Activated T-helper 1 cell treated with Interleukin-2 at 50 U/mL for 16 hours (primary cell): ENCODE measurements at places on chromosomes 7 and 10.

GRCh38 chr7:142313528-142313927 lies 55.7 kb upstream of the PRSS58 start:
- no peak for DNase-seq

DNA sequence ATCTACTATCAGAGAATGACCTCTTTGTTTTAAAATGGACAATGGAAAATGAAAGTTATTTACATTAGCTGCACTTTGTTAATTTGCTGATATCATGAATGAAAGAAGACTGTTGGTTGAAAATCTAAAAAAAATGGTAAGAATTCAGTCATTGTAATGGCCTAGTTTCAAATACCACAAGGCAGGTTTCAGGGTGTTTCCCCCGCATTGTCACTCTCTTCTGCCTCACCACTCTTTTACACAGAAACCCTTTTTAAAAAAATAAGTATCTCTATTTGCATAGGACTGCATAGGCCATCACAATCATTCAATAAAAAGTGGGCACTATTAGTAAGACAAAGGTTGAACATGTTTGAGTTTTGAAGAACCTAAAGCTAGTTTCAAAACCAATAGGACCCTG lies 737.1 kb downstream of the INHBA start:
- no peak for DNase-seq

- DNase-seq, result no peak
Observed at GRCh38 chr7:7867846-7868571, 100.6 kb upstream of the GLCCI1 start.

- DNase-seq, result peak; percentile 61
Observed at GRCh38 chr10:97072851-97073665, 112.7 kb downstream of the SLIT1 start.

- no peak for DNase-seq
Observed at GRCh38 chr7:35565927-35566326, 129.0 kb downstream of the HERPUD2 start.

- DNase-seq, result peak; percentile 48
Observed at GRCh38 chr10:22988581-22989360, 60.9 kb downstream of the ARMC3 start.

- DNase-seq, result no peak
Observed at GRCh38 chr7:33593611-33594010, 311.7 kb upstream of the BMPER start.

GRCh38 chr7:33477719-33478480 lies 348.5 kb downstream of the BBS9 start:
- DNase-seq, result no peak
